ENCODE measurements at places on chromosomes 16 and 17.
A peak's percentile ranks its signal among the peaks of the same experiment; 100 is the strongest.

GRCh38 chr16:51524555-51525373, 373.7 kb upstream of the SALL1 start:
- DNase-seq: peak; percentile 52

GRCh38 chr16:71311553-71312158, 22.5 kb upstream of the CMTR2 start:
- no peak for DNase-seq

GRCh38 chr17:18933102-18934058, 18.6 kb upstream of the SLC5A10 start:
- peak; percentile 6 for DNase-seq

DNA sequence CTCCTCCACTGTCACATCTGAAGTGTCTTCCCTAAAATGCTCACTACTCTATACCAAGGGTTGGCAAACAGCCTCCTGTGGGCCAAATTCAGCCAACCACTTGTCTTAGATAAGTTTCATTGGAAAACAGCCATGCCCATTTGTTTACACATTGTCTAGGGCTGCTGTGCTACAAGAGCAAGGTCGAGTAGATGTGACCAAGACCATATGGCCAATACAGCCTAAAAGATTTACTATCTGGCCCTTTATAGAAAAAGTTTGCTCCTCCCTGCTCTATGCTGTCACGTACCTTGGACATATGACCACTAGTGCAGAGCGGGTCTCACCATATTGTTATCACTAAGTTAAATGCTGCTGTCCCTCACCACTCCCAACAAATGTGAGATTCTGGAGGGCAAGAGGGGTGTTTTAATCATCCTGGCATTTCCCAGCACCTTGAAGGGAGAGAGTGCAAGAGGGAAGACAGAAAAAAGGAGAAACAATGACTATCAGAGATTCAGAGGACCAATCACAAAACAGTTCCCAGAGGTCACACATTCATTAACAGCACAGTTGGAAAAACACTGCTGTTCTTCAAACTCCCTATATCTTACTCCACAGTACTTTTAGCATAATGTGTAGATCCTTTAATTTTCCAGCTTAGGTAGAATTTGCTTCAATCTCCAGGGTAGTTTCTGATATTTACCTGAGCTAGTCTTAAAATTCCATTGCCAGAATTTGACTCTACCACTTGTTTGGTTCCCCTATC, 13.2 kb downstream of the LSM12 start:
- no peak for DNase-seq

- no peak for DNase-seq
Measured at GRCh38 chr16:89958068-89958467, 9.5 kb downstream of the DEF8 start.

DNA sequence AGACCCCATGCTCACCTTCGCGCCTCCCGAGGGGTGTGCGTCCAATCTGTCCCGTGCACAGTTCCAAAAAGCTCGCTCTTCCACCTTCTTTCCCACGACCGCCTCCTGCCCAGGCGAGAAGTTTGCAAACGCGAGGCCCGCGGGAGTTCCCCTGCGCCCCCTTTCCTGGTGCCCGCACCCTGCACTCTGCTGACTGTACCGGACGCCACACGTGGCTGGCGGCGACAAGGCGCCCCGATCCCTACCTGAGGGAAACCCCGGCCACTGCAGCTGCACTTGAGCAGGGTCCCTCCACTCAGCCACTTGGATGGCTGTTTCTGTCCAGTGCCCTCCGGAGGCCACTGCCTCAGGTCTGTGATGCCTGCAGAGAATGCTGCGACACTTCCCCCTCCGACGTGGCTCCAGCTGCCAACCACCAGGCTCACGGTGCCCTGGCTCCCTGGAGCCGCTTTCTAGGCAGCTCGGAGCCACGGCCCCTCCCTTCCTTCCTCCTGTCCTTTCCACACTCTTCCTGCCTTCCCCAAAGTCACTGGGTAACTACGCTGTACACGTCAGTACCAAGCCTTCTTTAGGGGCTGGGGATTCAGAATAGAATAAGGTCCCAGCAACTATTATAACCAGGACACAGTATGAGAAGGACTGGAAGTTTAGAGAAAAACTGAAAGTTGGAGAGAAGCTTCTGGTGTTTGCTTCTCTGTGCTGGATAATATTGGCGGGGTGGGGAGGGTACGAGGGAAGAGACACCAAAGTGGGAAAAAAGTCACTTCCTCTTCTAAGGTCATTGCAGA, at the start of gene MLKL:
Gene MLKL, minus strand, starts transcription at position 425 of the 788 bp plus-strand sequence. CDS start 5,105 bp downstream, outside the sequence.
- no peak for DNase-seq

DNA sequence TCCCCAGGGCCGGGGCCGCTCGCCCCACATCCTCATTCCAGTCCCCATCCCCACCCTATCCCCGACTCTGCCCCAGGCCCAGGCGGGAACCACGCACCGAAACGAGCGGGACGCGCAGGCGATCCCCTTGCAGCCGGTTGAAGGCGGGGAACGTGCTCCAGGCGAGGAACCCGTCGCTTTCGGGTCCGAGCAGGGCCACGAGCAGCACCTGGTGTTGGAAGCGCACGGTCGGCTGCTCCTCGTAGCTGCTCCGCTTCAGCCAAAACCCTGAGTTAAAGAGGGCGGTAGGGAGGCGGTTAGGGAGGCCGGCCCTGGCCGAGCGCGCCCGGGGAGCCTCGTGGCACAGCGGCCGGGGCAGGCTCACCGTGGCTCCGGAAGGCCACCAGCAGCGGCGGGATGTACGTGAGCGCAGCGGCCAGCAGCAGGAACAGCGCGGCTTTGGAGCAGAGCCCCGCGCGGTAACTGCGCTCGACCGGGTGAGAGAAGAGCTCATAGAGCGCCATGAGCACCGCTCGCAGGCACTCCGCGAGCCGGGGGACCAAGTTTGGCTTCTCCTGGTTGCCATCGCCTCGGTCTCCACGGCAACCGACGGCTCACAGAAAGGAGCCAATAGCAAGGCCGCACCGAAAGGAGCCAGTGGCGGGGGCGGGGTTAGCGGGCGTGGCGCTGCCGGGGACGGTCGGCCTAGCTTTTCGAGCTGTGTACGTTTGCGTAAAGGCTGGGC, at the start of gene TMEM231:
Gene TMEM231, minus strand, starts transcription at position 546 of the 724 bp plus-strand sequence. Its CDS starts 43 bp downstream, at position 503.
- peak; percentile 75 for DNase-seq

DNA sequence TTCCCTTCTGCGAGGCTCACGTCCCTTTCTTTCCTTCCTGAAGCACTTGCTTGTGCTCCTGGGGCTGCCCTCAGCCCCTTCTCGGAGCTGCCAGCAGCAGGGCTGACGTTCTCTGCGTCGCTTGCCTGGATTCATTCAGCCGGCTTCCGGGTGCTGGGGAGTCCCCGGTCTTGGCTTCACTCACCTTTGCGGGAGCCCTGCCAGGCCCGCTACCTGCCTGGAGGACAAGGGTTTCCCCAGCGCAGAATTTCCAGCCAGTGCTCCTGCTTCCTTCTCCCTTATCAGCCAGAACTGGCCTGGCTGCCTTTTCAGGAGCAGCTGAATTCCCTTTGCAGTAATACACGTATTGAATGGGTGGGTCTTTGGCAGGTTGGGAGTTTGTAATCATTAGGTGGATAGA, 22.1 kb upstream of the IL17C start:
- no peak for DNase-seq

DNA sequence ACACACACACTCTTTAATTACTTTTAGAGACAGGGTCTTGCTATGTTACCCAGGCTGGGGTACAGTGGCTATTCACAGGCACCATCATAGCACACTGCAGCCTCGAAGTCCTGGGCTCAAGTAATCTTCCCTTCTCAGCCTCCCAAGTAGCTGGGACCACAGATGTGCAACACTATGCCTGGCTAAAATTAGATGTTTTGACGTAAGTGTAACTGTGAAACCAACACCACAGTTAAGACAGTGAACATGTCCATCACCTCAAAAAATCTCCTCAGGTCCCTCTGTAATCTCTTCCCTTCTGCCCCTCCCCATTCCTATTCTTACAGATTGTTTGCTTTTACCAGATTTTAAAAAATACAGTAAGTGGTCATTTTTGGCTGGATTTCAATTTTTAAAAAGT, 66.7 kb downstream of the RPGRIP1L start:
- no peak for DNase-seq

- DNase-seq: no peak
Measured at GRCh38 chr16:28904828-28905227, 20.2 kb downstream of the RABEP2 start.

GRCh38 chr16:314795-315299, 31.9 kb downstream of the PDIA2 start:
- no peak for DNase-seq

DNA sequence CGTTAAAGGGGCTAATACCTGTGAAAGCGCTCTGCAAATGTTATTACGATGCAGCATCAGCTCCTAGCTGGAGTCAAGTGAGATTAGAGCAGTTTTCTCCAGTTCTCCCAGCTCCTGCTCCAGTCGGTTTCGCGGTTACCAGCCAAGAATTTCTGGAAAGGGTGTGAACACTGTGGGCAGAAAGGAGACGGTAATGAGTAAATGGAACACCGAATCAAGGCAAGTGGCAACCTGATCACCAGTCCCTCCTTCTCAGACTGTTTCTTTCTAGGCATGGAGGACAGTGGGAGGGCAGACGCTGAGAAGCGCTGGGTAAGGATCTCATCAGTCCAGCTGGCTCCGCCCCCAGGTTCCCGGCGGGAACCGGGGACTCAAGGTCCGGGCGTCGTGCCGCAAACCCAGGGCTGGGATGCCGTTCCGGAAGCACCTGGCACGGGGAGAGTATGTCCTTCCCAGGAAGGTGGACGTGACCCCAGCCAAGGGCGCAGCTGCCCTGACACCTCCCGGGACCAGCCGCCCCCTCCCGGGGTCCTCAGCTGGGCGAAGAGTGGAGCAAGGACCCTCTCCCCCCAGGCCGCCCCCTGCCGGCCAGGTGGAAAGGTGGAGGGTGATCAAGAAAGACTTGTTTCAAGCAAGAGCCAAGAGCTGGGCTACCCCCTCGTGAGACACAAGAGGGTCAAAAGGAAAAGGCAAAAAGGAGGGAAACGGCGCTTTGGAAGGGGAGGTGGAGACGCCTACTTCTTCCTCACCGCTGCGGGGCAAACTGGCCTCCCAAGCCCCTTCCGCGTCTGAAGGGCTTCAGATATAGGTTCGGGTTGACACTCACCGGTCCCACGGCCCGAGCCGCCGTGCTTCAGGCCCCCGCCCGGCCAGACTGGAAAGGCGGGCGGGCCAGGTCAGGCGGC, 481 bp downstream of the MYO19 start:
- no peak for DNase-seq

DNA sequence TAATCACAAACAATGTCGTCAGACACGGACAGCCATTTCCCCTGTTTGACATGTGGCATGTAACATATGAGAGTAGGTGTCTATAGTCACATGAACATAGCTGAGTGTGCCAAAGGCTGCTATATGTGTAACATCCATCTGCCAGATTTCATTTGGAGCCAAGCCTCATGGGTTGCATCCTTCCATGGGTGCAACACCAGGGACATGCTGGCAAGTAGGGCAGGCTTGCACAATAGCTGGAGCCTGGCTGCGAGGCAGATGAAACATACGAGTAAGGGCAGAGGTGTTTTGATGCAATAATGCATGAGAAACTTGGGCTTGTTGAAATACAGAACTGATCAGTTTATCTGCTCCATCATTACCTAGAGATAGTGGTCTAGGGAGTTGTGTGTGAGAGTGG, 9.0 kb upstream of the ZNF689 start:
- DNase-seq: no peak

DNA sequence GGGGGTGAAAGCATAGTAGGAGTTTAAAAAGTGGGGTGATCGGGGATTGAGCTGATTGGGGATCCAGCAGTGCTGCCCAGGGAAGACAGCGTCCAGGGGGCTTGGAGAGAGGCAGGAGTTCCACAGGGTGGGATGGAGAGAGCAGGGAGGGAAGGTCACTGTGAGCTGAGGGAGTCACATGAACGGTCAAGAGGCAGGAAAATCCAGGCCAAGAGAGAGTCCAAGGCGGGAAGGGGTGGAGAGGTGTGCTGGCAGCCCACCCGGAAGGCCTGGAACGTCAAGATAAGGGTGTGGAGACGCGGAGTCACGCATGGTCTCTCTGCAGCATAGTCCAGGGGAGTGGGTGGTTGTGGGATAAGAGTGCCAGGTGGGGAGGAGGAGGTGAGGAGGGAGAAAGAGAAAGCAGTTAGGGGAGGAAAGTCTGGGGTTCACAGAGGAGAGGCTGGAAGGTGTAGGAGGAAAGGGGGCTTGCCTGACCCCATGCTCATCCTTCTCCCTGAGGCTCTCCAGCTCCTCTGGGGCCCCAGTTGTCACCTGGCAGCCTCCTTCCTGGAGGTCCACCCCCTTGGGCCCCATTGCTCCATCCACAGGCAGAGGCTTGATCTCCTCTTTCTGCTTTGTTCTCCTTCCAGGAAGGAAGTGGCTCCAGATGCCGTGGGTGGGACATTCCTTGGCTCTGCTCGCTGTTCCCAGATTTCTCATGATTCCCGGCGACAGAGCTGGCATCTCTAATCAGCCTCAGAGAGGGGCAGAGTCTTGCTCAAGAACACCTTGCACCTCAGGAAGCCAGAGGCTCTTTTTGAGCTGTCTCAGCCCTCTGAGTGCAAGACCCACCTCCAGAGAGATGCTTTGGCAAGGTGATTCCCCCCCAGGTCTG, 28.7 kb downstream of the CCR7 start:
- DNase-seq: no peak

GRCh38 chr17:81379523-81379942, 15.7 kb upstream of the BAHCC1 start:
- DNase-seq: no peak

DNA sequence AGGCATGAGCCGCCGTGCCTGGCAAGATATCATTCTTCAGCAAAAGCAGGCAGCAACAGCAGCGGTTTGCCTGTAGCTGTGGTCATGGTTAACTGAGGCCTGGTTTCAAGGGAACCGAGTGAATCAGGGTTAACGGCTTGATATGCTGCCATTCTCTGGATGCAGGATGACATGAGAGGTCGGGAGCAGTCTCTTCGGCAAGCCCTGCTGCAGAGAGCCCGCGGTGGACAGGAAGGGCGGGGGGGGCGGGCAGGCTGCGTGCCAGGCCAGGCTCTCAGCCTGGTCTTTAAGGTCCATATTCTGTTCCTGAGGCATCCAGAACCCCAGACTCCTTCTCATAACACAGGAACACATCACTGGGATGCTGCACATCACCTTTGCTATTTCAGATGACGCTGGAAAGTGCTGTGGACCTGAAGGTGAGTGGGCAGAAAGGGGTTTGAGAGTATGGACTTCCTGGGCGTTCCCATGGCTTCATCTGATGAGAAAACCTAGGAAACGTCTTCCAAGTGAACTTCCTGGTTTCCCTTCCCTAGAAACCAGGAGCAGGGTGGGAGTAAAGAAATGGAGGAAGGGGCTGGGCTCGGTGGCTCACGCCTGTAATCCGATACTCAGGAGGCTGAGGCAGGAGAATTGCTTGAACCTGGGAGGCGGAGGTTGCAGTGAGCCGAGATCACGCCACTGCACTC, 165.6 kb upstream of the RPH3AL start:
- DNase-seq: no peak

GRCh38 chr17:18267366-18267765, 6.9 kb downstream of the MIEF2 start:
- DNase-seq: no peak

GRCh38 chr17:4513113-4514032, 14.7 kb downstream of the SPNS2 start:
- DNase-seq: no peak

- DNase-seq: no peak
Measured at GRCh38 chr17:4609761-4610160, 25.4 kb downstream of the SMTNL2 start.
